ENCODE measurements at places on chromosomes 11 and 22. TPM values are rescaled to one million over a fixed set of nuclear protein-coding genes. Genes with fewer than 3 reads are reported as not detected.

Gene CFAP300
- total RNA-seq = 4.3 TPM

Gene SLC5A1
- 0.66 TPM for total RNA-seq

DNA sequence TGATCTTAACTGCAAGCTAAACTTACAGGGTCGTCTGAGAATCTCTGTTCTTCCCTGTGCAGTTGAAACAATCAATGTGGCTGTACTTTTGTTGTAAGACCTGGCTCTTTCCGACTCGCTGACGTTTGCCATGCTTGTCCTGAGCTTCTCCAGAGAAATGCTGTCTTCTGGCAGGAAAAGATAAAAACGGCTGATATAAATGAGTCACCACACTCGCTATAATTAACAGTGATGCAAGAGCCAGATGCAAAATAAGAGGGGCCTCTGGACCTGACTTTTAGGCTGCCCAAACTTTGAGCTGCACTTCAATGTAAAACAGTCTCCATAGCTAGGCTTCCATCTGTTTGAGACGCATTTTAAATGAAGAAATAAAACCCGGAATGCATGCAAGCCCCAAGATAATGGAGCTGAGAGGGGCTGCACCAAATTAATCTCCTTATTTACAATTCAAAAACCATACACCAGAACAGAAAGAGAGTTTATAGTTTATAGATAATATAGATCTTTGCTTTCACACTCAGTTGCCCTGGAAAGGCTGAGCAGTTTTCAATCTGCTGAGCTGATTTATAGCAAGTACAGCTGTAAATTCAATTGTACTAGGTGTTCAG lies 48.5 kb downstream of the WT1 start:
- peak; percentile 5 for DNase-seq

Gene MIAT
- 0.64 TPM for total RNA-seq

Gene GNB1L
- 7.8 TPM for total RNA-seq

DNA sequence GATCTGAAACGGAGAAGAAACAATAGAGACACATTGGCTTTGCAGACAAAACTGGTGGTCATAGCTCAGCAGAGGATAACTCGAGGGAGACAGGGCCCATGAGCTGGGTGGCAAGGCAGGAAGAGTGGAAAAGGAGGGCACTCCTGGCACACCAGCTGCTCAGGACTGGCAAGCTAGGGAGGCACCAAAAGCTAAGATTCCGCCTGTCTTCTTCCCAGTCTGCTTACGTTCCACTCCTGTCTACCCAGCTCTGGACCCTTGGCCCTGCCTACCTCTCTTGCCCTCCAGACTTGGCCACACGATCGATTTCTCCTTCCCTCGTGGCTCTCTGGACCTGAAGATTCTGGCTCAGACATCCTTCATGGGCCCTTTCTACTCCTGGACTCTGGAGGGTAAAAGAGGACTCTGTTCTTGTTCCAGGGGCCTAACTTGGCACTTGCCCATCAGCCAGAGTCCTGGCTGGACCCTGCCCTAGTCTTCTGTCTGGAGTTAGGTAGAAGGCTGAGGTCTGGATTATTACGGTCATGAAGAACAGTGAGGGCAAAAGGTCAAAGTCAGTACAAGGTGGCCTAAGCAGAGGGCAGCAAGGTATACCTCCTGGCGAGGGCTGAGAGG lies 115.2 kb upstream of the PITPNB start:
- no peak for DNase-seq

GRCh38 chr11:68448604-68449011 lies 11.9 kb upstream of the PPP6R3 start:
- DNase-seq = no peak

DNA sequence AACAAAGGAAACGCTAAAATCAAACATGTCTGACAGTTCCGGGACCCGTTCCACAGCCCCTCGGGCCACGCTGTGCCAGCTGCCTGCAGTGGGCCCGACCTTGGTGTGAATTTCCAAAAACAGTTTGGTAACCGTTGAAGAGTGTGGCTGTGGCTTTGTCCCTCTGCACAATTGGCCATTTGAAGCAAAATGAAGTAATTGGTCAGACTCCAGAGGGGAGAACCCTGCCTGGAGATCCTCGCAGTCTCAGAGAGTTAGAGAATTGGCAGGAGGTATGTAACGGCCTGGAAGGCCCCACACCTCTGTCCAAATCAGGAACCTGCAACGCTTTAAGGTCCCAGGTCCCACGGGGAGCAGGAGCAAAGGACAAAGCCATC lies 26.3 kb downstream of the TRMU start:
- no peak for DNase-seq

DNA sequence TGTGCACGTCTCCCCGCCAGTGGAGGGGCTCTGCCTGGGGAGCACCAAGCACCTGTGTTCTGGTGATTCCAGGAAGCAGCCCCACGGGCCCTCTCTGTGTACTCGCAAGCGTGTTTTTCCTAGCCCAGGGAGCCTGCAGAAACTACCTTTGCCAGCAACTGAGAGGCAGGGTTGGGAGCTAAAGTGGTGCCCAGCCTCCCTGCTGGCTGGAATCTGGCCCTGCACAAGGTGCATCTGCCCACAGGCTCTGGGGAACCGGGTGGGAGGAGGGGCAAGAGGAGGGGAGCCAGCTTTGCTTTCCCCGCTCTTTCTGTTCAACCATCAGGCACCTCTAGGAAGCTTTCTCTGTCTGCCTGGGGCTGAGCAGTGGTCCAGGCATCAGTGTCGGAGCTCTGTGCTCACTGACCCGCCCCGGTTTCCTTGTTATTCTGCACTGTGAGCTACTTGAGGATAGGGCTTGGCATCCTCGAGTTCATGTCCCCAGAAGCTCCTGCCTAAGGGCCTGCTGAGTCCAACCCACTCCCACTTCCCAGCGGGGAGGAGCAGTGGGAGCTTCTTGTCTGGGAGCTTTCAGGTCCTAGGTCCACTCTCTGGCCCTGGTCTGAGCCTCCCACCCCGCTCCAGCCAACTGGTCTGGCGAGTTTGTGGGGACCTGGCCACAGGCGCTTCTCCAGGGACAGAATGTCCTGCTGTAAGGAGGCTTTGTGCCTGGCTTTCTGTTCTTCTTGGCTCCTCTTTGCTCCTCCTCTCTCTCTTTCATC lies 14.9 kb downstream of the DAGLA start:
- DNase-seq = peak; percentile 7

Gene FZD4
- total RNA-seq = 0.96 TPM

GRCh38 chr11:77866336-77866735 lies 45.4 kb downstream of the AAMDC start:
- no peak for DNase-seq

Gene CARD10
- 62.0 TPM for total RNA-seq

Gene TUB
- 4.8 TPM for total RNA-seq

Gene VPREB1
- not detected for total RNA-seq

Measured in mammary epithelial cell (primary cell).